Transverse colon (tissue), 4 donors: ENCODE measurements at places on chromosomes 7 and 10. TPM values are rescaled to one million over a fixed set of nuclear protein-coding genes. Genes with fewer than 3 reads are reported as not detected.

SEMA3A gene
- total RNA-seq = 3.8 TPM

MALRD1 gene
- 2.4 TPM for total RNA-seq

AKR1C4 gene
- not detected for total RNA-seq

CYP17A1 gene
- not detected for total RNA-seq

PON1 gene
- not detected for total RNA-seq

GBX1 gene
- total RNA-seq = not detected

ACHE gene
- 29.9 TPM for total RNA-seq

KCNMA1 gene
- total RNA-seq = 68.4 TPM

PNLIP gene
- not detected for total RNA-seq

TRIM73 gene
- total RNA-seq = 0.96 TPM

CCL26 gene
- not detected for total RNA-seq

TBX20 gene
- total RNA-seq = not detected

DLX5 gene
- total RNA-seq = not detected

LEP gene
- not detected for total RNA-seq

CLRN3 gene
- 167 TPM for total RNA-seq

HMX2 gene
- not detected for total RNA-seq

CLEC2L gene
- not detected for total RNA-seq

GDF2 gene
- not detected for total RNA-seq

JAKMIP3 gene
- 0.14 TPM for total RNA-seq

CDHR1 gene
- total RNA-seq = 42.1 TPM

AUTS2 gene
- total RNA-seq = 68.6 TPM

KAZALD1 gene
- total RNA-seq = 3.8 TPM

VPS26A gene
- 5.4 TPM for total RNA-seq

FGF8 gene
- not detected for total RNA-seq

ANXA8L1 gene
- not detected for total RNA-seq

ABLIM1 gene
- total RNA-seq = 102 TPM

AGFG2 gene
- 135 TPM for total RNA-seq

C10orf67 gene
- total RNA-seq = not detected

C7orf33 gene
- not detected for total RNA-seq

MBL2 gene
- total RNA-seq = not detected

SFTPA1 gene
- not detected for total RNA-seq

TMEM184A gene
- total RNA-seq = 151 TPM

PODXL gene
- 11.7 TPM for total RNA-seq

SPDYE8 gene
- total RNA-seq = not detected

PRSS37 gene
- not detected for total RNA-seq

PDZD7 gene
- total RNA-seq = not detected

NKX1-2 gene
- total RNA-seq = not detected

ZNF716 gene
- total RNA-seq = not detected

SEMA3D gene
- not detected for total RNA-seq

OPALIN gene
- total RNA-seq = not detected

ARL4A gene
- 97.5 TPM for total RNA-seq

FXYD4 gene
- not detected for total RNA-seq

IDE gene
- 24.3 TPM for total RNA-seq

UBE3C gene
- total RNA-seq = 91.8 TPM

SNCG gene
- total RNA-seq = 7.4 TPM

TWIST1 gene
- total RNA-seq = 0.64 TPM
